ENCODE measurements at places on chromosomes 1 and 21. TPM values are rescaled to one million over a fixed set of nuclear protein-coding genes. Genes with fewer than 3 reads are reported as not detected.

GRCh38 chr1:217626321-217626720 lies 4.6 kb downstream of the GPATCH2 start:
- no peak for ATAC-seq

GRCh38 chr1:154326546-154327465 lies 1.5 kb downstream of the ATP8B2 start:
- ATAC-seq, result peak; percentile 11

The PIGM gene
- 9.3 TPM for total RNA-seq

GRCh38 chr1:71657891-71658679 lies 577.2 kb upstream of the ZRANB2 start:
- ATAC-seq, result no peak

- no peak for ATAC-seq
These were observed 134.7 kb downstream of the DMRTB1 start for GRCh38 chr1:53593758-53594380.

The SYT11 gene
- total RNA-seq, result 2.8 TPM

DNA sequence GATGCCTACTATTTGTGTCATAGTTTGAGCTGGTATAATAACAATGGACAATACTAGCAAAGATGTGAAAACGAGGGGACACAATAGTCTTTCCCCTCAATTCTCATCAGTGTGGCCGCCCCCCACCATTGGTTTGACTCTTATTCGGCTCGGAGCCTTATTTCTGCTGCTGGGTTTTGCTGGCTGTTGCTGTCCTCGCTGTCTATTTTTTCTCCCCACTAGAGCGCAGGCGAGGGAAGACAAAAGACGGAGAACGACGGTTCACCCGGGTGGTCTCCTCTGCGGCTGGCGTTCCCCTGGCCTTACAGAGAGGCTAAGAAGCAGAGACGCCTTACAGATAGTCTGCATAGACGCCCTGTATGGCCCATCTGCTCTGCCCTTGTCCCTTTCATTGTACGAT lies 19.4 kb downstream of the CLIC6 start:
- peak; percentile 66 for ATAC-seq

- no peak for ATAC-seq
These were observed 125.2 kb downstream of the PCBP3 start for GRCh38 chr21:45768740-45769048.

The SPSB1 gene
- total RNA-seq, result 1.0 TPM

GRCh38 chr1:231603598-231604275 lies 22.9 kb upstream of the DISC1 start:
- ATAC-seq, result peak; percentile 61

DNA sequence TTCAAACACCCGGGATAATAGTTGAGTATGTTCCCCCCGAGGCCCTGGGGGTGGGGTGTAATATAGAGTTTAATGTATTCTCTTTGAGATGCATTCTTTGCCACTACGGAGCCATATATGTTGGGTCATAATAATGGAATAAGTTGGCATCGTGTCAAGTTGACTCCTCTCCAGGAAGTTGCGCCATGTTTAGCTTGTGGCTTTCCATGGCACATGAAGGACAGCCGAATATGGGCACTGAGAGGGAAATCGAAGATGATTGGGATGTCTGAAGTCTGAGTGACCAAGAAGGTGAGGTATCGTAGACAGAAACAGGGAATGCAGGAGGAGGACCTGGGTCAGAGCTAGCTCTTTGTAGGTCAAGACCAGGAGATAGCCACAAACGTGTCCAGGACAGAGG lies 92.6 kb downstream of the PAX7 start:
- ATAC-seq, result no peak

The CDC20 gene
- 11.2 TPM for total RNA-seq

The IL19 gene
- total RNA-seq, result not detected

- no peak for ATAC-seq
These were observed 1.5 kb downstream of the MGST3 start for GRCh38 chr1:165632491-165632890.

DNA sequence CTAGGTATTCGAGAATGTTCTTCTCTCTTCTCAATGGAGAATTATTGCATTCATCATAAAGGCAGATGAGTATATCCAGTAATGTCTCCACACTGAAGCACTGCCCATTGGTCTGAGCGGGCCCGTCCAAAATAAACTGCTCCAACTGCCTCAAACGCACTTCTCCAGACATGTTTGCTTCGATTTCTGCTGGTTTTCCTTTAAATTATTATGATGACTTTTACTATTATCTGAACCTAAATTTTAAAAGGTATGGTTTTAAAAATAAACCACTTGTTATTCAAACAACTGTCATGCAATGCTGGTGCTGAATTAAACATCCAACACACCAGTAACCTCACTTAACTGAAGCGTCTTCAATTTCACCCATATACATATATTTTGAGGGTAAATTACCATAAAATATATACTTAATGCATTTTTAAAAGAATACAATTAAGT lies 1.3 kb downstream of the CDC42BPA start:
- ATAC-seq, result no peak

- no peak for ATAC-seq
These were observed 111.1 kb downstream of the GLUL start for GRCh38 chr1:182280504-182280900.

DNA sequence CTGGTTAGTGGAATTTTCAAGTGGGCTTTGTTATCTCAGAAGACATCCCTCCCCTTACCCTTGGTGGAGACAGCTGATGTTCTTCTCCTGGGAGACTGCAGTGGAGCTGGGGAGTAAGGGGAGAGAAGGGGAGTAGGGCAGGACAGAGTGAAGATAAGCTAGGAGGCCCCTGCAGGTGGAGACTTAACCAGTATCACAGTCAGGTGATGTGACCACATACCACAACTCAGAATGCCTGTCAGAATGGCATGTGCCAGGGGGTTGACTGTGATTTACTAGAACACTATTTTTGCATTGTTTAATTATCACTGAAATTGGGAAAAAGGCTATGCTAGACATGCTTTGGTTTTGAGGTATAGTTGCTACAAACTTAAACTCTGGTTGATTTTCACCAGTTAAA lies 124.6 kb downstream of the NRDC start:
- ATAC-seq, result no peak

DNA sequence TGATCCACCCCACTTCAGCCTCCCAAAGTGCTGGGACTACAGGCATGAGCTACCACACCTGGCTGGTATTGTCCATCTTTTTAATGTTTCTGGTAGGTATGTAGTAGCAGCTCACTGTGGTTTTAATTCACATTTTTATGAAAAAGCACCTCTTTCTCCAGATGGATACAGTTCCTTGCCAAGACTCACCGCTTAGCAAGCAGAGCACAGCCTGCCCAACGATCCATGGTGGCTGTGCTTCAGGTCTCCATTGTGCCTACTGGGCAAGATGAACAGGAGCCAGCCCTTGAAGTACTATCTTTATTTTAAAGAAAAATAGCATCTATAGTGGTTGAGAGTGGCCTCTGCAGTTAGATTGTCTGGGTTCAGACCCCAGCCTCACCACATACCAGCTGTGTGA lies 37.6 kb upstream of the GRHL3 start:
- ATAC-seq, result no peak

The VWA5B1 gene
- total RNA-seq, result 1.2 TPM

GRCh38 chr1:167401260-167401873 lies 117.0 kb downstream of the CD247 start:
- peak; percentile 75 for ATAC-seq

The JAM2 gene
- total RNA-seq, result 24.3 TPM

DNA sequence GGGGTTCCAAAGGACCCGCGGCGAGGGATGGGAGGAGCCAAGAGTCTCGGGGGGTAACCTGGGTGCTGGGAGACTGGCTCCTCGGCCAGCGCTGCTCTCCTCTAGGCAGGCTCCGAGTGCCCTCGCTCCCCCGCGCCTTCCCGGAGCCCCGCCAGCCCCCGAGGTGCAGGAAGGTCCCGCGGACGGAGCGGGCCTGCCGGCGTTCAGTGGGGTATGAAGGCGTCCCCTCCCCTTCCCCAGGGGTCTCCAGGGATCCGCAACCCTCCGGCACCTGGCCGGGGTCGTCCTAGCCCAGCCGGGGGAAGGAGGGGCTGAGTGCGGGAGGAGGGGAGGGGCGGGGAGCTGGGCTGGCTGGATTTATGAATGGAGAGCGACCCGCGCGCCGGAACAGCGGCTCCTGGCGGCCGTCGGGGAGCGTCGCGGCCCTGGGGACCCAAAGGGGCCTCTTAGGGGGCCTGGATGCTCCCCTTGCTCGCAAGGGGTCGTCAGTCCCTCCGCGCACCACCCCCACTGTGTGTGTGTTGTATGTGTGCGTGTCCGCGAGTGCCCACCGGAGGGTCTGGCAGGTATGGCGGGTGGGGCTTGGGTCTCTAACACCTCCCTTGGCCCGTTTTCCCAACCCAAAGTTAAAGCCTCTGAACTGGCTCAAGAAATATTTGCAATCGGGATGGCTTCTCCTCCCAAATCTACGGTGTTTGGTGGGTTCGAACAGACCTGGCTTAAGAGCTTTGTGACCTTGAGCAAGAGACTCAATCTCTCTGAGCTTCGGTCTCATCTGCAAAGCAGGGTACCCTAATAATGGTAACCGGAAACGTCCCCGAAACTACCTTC lies 642 bp downstream of the HCRTR1 start:
- peak; percentile 60 for ATAC-seq

The RGS1 gene
- not detected for total RNA-seq

DNA sequence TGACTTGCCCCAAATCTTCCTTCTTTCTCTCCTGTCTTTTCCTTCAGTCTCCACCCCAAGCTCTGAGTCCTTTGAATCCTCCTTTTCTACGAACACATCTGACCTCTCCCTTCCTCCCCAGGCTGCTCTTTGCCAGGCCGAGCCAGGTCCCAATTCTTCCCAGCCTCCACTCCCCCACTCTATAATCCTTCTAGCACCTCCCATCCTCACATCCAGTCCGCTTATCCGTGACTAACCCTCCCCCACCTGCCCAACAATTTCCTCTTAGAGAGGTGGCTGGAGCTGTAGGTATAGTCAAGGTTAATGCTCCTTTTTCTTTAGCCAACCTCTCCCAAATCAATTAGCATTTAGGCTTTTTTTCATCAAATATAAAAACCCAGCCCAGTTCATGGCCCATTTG lies 9.5 kb upstream of the HPDL start:
- ATAC-seq, result no peak

GRCh38 chr1:67524143-67525052 lies 94.2 kb upstream of the SERBP1 start:
- ATAC-seq, result no peak

The PADI6 gene
- total RNA-seq, result not detected

- ATAC-seq, result no peak
These were observed 49.5 kb upstream of the KCNK2 start for GRCh38 chr1:215032911-215033526.

- ATAC-seq, result no peak
These were observed 1.1 kb downstream of the TBX19 start for GRCh38 chr1:168281603-168282325.

The SH3BGR gene
- total RNA-seq, result 8.5 TPM

DNA sequence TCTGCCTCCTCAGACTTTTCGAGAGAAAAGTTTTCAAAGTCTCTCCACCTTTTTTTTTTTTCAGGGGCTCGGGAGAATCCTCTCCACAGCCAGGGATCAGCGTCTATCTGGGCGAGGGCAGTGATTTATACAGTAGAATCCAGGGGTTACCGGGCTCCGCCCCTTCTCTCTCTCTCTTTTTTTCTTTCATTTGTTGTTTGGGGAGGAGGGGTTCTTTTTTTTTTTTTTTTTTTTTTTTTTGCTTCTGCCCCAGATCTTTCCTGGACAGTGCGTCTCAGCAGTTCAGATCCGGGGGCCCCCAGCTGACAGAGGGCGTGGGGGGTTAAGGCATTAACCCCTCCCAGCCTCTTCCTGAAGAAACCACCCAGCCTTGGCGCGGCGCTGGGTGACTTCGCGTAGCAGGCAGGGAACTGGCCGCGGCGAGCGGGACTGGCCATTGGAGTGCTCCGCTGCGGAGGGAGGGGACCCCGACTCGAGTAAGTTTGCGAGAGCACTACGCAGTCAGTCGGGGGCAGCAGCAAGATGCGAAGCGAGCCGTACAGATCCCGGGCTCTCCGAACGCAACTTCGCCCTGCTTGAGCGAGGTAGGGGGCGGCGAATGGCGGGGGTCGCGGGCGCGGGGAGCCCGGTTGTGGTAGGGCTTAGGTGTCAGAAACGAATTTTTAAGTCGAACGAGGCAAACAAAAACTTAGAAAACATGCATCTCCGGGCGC lies at the start of gene S1PR1:
Gene S1PR1, plus strand, starts transcription at position 504 of the 713 bp plus-strand sequence. CDS start 1,966 bp downstream, outside the sequence.
- peak; percentile 52 for ATAC-seq

- ATAC-seq, result no peak
These were observed 5.2 kb downstream of the IFI6 start for GRCh38 chr1:27666791-27667254.

DNA sequence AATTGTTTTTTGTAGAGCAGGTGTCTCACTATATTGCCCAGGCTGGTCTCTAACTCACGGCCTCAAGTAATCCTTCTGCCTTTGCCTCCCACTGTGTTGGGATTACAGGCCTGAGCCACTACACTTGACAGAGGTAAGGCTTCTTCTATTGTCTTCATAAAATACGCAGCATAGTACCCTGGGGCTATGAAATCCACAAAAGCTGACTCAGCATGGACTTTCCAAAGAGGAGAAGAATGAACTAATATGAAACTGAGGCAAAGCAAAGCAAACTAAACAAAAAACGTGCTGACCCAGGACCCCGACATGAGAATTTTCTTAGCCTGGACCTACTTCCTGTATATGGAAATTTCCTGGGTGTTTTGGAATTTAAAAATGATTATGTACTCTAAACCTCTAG lies 18.5 kb upstream of the ATP13A2 start:
- no peak for ATAC-seq

- no peak for ATAC-seq
These were observed 72.0 kb upstream of the ATF3 start for GRCh38 chr1:212536586-212536985.

The OPTC gene
- total RNA-seq, result not detected

- ATAC-seq, result no peak
These were observed 118.8 kb upstream of the IRF2BP2 start for GRCh38 chr1:234728740-234729139.

The ATP1A2 gene
- 3.1 TPM for total RNA-seq

DNA sequence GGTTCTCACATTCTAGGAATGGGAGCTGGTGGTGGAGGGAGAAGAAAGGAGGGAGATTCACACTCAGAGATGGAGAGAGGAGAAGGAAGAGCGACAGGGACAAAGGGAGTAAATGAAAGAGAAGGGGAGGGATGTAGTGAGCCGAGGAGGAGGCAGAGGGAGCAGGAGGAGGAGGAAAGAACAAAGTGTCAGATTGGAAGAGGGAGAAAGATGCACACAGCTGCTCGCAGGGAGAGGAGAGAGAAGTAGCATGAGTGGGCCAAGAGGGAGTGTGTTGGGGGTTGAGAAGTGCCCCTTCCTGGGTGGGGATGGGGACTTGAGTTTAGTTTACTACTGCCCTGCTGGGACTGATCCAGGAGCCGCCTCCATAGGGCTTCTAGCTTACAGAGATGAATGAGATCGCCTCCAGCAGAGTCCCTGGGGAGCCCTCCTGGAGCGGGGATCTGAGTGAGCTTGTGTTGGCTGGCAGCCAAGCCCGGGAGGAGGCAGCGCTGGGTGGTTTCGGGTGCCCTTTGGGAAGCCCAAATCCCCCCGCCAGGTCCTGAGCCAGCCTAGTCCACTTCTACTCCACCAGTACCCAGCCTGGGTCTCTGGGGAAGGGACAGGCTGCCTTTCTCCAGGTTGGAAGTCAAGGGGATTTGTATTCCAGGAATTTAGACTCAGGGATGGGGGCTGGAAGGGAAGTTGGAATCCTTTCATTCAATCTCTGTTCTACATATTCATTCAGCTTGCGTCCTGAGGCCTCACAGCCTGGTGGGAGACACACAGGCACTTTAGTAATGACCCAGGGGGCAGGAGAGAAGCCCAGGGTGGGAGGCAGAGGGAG lies 20.9 kb downstream of the PTPRU start:
- ATAC-seq, result peak; percentile 51

The RSPH1 gene
- total RNA-seq, result not detected
